ENCODE measurements at places on chromosomes 1 and 21. TPM values are rescaled to one million over a fixed set of nuclear protein-coding genes. Genes with fewer than 3 reads are reported as not detected.

Gene OR2T33
- total RNA-seq, result not detected

Gene PBXIP1
- 48.1 TPM for total RNA-seq

Gene OR2AK2
- total RNA-seq, result not detected

Gene PRKAA2
- total RNA-seq, result 9.7 TPM

Gene F13B
- not detected for total RNA-seq

Gene CLEC20A
- total RNA-seq, result not detected

Gene SLFNL1
- 0.52 TPM for total RNA-seq

Gene GJB4
- 2.6 TPM for total RNA-seq

Gene DPT
- not detected for total RNA-seq

Gene COL16A1
- 3.8 TPM for total RNA-seq

Gene LMOD1
- not detected for total RNA-seq

Gene KCNT2
- 3.3 TPM for total RNA-seq

Gene TTC39A
- total RNA-seq, result 18.8 TPM

Gene PDC
- not detected for total RNA-seq

Gene NTMT2
- total RNA-seq, result not detected

Gene SPATA1
- total RNA-seq, result 0.52 TPM

Gene MYBPH
- total RNA-seq, result not detected

Gene MRPL37
- total RNA-seq, result 94.2 TPM

Gene AADACL4
- total RNA-seq, result not detected

Gene CD34
- 0.34 TPM for total RNA-seq

Gene S100A7
- not detected for total RNA-seq

Gene PLPP3
- total RNA-seq, result 17.4 TPM

Gene GJA5
- not detected for total RNA-seq

Gene SYTL1
- total RNA-seq, result 16.5 TPM

Gene IGSF21
- total RNA-seq, result not detected

Gene SPAG17
- total RNA-seq, result 1.3 TPM

Gene TRPM2
- not detected for total RNA-seq

Gene EDARADD
- not detected for total RNA-seq

Gene C1QB
- total RNA-seq, result not detected

Gene PRDM15
- total RNA-seq, result 10.4 TPM

Gene KRTAP13-2
- not detected for total RNA-seq

Gene ARHGEF19
- total RNA-seq, result 16.6 TPM

Gene CATSPERE
- 0.49 TPM for total RNA-seq

Gene AKR1A1
- total RNA-seq, result 111 TPM

Gene SMIM1
- total RNA-seq, result 4.2 TPM

Gene SLC35F3
- 0.66 TPM for total RNA-seq

Gene AJAP1
- total RNA-seq, result not detected

Gene RXFP4
- not detected for total RNA-seq
